Lung (tissue), 17 donors: ENCODE measurements at places on chromosomes 12 and 14. TPM values are rescaled to one million over a fixed set of nuclear protein-coding genes. Genes with fewer than 3 reads are reported as not detected.

DNA sequence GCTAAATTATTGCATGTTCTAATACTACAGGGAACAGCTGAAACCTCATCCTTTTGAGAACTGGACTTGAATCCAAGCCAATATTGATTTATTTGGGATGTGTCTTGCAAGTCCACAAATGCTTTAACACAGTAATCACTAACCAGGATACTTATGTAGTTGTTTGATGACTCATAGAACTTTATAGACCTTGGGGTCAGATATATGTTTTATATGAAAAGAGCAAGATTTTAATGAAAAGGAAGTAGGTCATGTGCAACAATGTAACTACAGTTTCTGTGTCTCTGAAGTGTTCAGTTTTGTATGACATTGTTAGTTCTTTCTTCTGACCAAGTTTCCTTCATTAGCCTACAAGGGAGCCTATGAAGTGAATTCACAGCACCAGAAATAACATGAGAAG is 352.0 kb downstream of the ZFP36L1 start:
- no peak for DNase-seq

TRPV4 gene
- total RNA-seq = 6.5 TPM

GRCh38 chr12:112342587-112342986 is 39.6 kb downstream of the HECTD4 start:
- DNase-seq = no peak

GRCh38 chr12:19125325-19125724 is 4.2 kb upstream of the PLEKHA5 start:
- DNase-seq = no peak

DNA sequence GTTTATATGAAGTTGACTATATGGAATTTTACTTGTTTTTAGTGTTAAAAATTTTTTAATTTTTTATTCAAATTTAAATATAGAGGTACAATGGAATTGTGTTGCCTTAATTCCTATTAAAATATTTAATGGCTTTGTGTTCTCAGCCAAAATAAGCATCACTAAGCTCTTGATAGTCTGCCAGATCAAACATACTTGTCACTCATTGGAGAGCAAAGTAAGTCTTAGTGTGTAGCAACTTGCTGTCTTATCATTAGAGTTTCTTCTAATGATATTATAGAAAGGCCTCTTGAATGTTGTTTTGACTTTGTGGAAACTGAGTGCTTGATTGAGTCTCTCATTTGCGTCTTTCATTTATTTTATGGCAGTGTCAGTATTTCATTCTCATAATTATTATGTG is 10.7 kb downstream of the SFSWAP start:
- no peak for DNase-seq

DNA sequence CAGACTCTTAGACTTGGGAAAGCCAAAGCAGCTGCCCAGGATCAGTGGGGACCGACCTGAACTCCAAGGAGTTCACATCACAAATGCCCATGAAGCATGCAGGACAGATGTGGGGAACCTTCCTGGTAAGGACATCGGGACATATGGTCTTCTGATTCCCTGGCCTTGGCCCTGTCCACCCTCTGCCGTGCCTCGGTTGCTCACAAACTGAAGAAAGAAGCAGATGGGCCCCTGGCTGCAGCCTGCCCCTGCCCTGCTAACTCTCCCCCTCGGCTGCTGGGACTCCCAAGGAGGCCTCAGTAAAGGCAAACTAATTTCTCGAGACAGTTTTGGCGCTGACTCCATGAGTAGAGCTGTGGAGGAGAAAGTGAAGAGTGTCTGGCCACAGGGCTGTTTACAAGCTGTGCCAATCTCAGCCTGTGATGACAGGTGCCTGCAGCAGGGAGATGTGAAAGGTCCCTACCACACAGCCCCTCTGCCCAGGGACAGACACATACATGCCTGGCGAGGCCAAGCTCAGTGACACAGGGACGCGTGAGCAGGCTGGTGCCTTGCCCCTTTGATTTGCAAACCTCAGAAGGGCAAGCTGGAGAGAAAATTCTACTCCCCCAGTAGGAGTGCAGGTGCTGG is 48.6 kb downstream of the ISCA2 start:
- DNase-seq = no peak

GRCh38 chr12:41527062-41527461 is 338.9 kb downstream of the PDZRN4 start:
- no peak for DNase-seq

DNA sequence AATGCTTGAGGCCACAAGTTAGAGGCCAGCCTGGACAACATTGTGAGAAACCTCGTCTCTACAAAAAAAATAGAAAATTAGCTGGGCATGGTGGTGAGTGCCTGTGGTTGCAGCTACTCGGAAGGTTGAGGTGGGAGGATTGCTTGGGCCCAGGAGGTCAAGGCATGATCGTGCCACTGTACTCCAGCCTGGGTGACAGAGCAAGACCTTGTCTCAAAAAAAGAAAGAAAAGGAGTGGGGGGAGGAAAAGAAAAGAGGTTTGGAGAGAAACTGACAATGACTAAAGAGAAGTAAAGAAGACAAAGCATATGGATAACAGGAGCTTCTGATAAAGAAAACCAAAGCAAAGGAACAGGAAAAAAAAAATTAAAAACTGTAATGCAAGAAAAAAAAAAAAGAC is 37.4 kb upstream of the SELPLG start:
- no peak for DNase-seq

DNA sequence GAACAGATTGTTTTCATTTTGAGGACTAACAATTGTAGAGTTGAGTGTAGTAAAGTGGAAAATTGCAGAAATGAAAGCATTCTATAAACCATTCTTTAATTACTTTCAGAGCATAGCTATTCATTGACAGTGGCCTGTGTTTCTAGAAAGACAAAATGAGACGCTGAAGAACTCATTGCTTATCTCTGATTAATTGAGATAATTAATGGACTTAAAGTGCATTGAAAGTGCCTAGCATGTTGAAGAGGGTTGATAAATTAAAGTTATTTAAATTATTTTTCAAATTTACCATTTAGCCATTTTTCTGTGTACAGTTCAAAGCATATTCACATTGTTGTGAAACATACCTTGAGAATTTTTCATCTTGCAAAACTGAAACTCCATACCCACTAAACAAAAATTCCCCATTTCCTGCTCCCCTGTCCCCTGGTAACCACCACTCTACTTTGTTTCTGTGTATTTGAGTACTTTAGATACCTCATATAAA is 57.4 kb downstream of the DAAM1 start:
- no peak for DNase-seq

DNA sequence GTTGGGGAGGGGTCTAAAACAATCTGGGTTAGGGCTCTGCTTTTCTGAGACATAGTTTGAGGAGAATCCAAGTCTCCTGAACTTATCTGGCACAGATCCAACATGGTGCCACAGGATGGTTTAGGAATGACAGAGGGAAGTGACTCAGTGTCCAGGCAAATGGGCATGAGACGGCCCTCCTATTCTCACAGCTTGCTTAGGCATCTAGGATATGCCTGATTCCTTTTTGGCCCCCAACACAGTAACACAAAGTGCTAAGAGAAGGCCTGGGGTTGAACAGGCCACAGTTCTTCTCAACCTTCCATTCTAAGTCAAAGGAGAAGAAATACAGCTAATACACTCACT is 117.7 kb downstream of the ZFP36L1 start:
- no peak for DNase-seq

DNA sequence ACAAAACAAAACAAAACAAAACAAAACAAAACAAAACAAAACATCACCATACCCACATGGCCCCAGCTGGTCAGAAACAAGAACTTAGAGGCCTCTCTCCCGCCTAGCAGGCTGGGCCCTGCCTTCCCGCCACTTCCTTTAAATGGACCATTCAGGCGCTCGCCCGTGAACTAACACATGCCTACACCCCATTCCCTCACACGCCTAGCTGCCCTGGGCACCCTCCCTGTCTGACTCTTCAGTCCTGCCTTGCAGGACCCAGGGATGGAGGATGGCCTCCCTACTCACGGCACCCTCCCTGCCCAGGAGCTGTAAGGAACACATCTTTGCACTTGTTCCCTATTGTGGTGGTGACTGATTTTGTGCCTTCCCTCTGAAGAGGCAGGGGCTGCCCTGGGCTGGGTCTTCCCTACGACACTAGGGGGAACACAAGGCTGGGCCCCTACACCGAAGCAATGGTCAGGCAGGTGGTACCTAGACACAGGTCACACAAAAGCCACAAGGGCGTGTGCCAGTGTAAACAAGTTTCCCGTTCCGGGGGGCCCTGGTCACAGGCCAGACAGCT is 21.5 kb downstream of the P2RX2 start:
- DNase-seq = no peak

GRCh38 chr14:51419685-51420084 is 179.6 kb downstream of the TMX1 start:
- DNase-seq = no peak

OR4E2 gene
- not detected for total RNA-seq

GRCh38 chr12:119446459-119446858 is 111.9 kb downstream of the CCDC60 start:
- DNase-seq = no peak

GPHB5 gene
- not detected for total RNA-seq

GRCh38 chr14:81085596-81085995 is 130.2 kb downstream of the TSHR start:
- DNase-seq = no peak

DHRS4L2 gene
- total RNA-seq = 29.2 TPM

GRCh38 chr14:75626396-75626795 is 34.3 kb downstream of the ERG28 start:
- no peak for DNase-seq

DNA sequence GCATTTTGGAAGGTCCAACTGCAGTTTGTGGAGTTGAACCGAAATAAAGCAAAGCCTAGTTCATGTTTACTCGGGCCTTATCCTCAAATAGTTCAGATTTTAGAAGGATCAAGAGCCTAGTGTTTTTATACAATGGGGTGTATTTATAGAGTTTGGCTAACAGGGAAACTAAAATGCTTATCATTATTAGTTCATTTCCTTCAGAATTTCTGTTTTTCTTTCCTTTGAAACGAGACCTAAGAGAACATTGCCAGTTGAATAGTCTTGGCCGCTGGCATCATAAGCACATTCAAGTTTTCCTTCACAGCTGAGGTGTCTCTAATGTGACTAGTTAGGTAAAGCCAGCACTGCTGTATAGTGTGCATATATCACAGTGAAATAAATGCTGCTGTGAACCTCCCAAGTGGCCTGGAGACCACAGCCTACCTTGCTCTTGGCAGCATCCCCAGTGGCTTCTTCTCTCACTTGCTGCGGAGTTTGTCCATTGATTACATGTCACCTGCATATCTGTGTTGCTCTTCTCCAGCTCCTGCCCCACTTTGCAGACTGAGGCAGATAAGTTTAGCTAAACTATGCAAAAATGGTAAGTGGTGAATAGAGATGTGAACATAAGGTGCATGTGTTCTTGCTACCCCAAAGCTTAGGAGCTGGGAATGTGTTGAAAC is 88.8 kb downstream of the ANO6 start:
- no peak for DNase-seq

DNA sequence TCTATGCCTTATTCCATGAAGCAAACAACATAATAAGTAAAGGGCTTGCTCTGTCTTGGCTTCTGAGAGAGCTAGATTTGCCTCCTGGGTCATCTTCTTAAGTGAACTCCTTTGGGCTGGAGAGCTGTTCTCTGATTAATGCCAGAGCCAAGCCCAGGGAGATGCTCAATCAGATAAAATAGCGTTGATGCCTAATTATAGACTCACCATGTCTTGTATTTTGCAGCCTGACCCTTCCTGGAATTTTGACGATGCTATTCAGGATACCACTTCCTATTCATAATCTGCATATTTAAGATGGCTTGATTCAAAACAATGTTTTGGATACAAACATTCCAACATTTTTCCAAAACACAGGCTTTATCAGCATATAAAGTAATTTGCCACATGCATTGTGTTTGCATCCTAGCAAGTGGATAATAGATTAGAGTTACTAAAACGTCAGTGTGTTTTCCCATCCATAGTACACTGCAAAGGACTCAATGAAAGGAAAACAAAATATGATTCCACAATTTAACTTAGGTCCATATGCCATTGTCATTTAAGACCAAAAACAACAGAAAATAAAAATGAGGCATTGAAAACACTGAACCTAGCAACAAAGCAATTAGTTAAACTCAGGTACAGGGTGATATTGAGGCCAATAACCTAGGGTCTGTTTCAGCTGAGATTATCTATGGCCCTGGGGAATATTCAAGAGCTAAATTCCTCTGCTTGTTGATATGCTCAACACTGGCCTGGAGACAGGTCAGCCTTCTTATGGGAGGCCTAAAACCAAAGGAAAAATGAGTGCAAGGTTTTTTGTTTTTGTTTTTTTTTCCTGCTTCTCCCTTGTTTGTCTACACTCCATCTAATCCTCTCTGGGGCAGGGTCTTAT is 184.2 kb upstream of the FOXN3 start:
- DNase-seq = no peak

DNA sequence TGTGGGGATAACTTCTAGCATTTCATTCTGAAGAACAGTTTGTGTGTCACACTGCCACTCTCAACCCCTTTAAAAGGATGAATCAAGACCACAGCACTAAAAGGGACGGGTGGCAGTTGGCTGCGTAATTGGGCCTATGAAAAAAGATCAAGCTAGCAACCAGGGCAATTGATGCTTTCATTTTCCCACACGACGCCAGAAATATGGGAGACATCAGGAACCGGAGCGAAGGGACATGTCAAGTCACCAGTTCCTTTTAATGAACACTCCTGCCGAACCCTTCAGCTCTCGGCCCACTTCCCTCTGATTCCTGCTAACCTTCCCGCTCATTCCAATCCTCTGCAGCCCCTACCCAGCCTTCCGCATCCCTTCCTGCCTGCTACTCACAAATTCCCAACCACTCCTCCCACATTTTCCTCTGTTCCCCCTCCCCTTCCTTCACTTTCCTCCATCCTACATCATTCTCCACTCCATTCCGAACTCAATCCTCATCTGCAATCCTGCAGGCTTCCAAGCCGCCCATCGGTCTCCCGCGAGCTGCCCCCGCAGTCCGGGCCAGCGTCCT is 753 bp downstream of the CSRNP2 start:
- peak; percentile 74 for DNase-seq

RHEBL1 gene
- 2.4 TPM for total RNA-seq
